HT1080 (cell line): ENCODE measurements at places on chromosomes 13 and 19.

DNA sequence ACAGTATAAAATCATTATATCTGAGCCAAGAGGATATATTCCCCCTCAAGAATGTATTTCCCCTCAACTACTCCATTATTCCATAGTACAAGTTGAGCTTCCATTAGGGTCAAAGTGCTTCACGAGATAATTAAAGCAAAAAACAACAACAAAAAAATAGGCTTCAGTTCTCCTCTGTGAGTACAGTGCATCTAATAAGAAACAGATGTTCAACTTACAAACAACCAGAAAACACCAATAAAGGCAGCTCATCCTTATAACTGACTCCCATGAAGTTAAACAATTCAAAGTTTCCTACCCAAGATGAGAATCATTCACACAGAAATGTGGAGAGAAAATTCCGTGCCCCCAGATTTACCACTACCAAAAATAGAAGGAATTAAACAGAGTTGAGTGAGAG, 854.4 kb downstream of the PCDH9 start:
- no peak for DNase-seq

- no peak for DNase-seq
These were observed 10.5 kb downstream of the STOML3 start for GRCh38 chr13:38979891-38980749.

GRCh38 chr19:31583148-31583547, 233.9 kb upstream of the TSHZ3 start:
- DNase-seq, result no peak

- no peak for DNase-seq
These were observed 740 bp downstream of the ELAVL3 start for GRCh38 chr19:11479898-11480714.

- DNase-seq, result no peak
These were observed 2.7 kb downstream of the DACH1 start for GRCh38 chr13:71864094-71864985.
